ENCODE measurements at places on chromosomes 16 and 17.

GRCh38 chr17:14205992-14206461, 30.6 kb downstream of the CDRT15 start:
- no peak for DNase-seq

DNA sequence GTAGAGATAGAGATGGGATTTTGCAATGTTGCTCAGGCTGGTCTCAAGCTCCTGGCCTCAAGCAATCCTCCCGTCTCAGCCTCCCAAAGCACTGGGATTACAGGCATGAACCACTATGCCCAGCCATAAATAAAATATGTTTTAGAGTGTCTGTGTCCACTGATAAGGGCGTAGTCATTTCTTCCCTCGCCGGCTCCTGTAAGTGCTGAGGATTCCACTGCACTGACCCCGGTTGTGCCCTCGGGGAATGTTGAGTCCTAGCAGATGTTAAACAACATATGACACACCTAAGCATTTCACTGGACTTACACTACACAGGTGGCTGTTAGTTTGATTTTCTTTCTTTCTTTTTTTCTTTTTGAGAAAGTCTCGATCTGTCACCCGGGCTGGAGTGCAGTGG, 5.6 kb upstream of the SHMT1 start:
- no peak for DNase-seq

GRCh38 chr17:39700148-39700987, 504 bp downstream of the ERBB2 start:
- peak; percentile 71 for DNase-seq

GRCh38 chr16:31402687-31403086, 9.6 kb downstream of the ITGAD start:
- DNase-seq: no peak

DNA sequence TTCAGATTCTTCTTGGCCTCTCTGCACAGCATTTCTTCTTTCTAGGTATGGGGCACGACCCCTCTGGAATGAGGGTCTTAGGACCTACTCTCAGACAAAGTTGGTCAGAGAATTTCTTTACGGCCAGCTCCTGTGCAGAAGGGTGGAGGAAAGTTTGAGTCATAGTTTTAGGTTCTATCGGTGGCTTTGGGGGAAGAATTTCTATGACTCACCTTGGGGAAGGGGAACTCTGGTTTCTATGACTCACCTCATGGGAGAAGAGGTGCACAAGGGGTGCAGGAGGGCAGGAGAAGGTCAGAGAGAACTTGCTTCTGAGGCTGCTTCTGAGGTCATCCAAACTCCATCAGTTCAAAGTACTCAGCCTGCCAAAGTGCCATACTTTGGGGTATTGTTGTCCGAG, 2.5 kb upstream of the ABCC12 start:
- no peak for DNase-seq

GRCh38 chr16:55076053-55076452, 145.4 kb downstream of the IRX5 start:
- no peak for DNase-seq

- DNase-seq: no peak
These were observed 11.5 kb downstream of the CENPN start for GRCh38 chr16:81018496-81018895.

DNA sequence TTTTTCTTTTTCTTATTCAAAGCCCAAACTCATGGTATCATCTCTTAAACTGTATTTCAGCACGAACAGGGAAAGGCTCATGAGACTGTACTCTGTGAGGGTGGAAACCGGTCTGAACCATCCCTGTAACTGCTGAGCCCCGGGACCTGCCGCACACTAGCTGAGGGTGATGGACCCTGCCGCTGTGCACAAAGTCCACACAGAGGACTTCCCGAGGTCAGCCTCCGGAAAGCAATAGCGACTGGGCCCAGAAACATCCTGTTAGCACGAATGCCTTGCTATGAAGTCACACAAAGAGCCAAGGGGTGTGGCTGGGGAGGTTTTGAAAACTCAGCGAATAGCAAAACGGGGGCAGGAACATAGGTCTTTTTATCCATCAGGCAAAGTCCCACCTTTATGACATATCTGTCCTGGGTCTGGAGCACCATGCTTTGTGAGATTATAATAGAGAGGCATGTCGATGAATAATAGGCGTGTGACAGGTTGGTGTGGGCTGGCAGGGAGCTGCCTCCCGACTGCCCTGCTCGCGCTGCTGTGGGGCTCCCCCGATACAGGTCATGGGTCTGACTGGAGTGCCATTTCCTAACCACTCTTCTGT, 33.4 kb downstream of the CDK5R1 start:
- no peak for DNase-seq

DNA sequence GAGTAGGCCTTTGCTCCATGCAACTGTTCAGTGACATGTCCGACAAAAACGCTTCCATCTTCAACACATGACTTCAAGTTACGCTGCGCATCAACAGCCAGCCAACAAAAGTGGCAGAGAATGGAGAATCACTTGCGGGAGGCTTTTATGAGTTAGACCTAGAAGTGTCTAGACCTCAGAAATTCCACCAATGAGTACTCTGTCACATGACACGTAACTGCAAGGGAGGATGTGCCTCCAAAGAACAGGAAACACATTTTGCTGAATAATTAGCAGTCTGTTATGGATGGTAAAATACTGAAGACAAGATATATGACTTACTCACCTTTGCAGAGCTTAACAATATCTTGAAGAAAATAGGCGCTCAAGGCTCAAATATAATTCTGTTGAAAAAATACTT, 62.1 kb downstream of the MYO1D start:
- no peak for DNase-seq

- DNase-seq: peak; percentile 47
These were observed at the start of gene HOXB13 for GRCh38 chr17:48728232-48729231. TSS of gene HOXB13 (minus strand) at chr17:48728750. CDS start at chr17:48728593, 157 bp downstream.

- DNase-seq: no peak
These were observed 2.1 kb upstream of the FBXO47 start for GRCh38 chr17:38969281-38969680.

DNA sequence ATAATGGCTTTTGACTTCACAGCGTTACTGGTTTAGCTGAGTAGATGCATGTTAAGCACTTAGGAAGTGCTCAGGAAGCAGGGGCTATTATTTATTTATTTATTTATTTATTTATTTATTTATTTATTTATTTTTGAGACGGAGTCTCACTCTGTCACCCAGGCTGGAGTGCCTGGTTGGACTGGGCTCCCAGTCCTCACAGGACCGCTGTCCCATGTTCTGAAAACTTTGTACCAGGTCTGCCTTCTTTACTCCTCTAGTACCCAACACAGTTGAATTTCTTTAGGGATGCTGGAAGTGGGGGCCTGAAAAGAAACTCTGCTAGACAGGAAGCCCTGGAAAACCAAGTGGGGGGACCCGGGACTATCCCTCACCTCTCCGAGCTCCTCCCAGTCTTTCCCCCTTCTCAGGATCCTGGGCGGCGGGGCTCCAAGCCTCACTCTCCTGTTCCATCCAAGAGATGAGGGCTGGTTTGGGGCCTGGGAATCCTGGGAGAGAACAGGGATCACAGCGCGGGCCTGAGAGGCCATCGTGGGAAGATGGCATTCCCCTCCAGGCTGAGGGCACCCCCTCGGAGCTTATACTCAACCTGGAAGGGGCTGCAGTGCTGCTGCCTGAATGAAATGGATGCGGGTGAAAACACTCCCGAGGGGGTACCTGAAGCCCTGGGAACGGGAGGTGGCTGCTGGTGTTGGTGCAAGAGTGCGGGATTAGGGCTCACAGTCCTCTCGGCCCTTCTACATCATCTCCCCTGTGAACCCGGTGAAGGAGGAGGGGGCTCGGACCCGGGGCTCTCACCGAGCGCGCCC, 674 bp downstream of the ZNF688 start:
- peak; percentile 76 for DNase-seq

DNA sequence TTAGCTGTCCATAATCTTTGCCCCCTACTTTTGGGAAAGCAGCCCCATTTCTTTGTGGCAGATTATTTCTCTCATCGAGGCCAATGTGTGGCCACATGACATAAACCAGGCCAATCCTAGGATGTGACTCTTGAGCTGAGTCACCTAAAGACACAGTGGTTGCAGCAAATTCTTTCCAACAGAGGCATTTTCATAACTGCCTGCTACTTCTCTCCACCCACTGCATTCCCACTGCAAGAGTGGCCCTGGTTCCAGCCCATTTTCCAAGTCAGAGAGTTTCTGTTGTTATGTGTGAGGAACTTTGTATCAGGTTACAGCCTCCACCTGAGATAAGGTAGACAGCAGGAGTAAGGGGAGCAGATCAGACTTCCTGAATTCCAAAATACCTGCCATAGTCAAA, 195.2 kb downstream of the RGS9 start:
- no peak for DNase-seq

DNA sequence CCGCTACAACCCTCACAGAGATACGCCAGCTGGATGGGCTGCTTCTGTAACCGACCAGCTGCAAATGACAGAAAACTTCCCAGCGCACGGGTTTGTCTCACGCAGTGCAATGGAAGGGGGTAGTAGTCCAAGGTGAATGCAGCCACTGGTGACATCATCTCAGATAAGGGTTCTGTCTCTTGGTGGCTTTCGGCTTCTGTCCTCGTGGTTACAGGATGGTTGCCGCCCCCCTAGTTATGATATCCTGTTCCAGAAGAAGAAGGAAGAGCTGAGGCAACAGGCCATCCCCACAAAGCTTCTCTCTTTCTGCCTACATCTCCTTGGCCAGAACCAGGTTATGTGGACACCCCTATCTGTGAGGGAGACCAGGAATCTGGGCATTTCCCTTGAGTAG, 40.3 kb upstream of the BAHCC1 start:
- no peak for DNase-seq

DNA sequence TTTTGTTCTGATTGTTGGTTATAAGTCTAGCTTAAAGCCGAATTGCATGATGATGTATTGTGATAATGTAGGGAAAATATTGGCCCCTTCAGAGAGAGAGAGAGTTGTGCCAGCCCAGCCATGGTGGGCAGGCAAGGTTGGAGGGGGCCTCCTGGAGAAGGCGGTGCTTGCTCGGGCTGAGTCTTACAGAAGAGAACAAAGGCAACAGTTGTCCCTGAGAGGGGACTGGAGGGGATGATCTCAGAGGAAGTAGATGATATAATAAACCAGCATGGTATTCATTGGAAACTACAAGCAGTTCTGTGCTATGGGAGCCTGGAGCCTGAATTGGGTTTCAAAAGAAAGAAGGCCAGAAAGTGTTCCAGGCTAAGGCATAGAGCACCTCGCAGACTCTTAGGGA, 173.8 kb downstream of the RPTOR start:
- DNase-seq: no peak

- DNase-seq: no peak
These were observed 52.3 kb downstream of the TNRC6C start for GRCh38 chr17:78010759-78011158.

- DNase-seq: peak; percentile 27
These were observed 185.3 kb upstream of the CACNG3 start for GRCh38 chr16:24070851-24071250.

GRCh38 chr16:1942047-1942809, 771 bp downstream of the MSRB1 start:
- peak; percentile 40 for DNase-seq

DNA sequence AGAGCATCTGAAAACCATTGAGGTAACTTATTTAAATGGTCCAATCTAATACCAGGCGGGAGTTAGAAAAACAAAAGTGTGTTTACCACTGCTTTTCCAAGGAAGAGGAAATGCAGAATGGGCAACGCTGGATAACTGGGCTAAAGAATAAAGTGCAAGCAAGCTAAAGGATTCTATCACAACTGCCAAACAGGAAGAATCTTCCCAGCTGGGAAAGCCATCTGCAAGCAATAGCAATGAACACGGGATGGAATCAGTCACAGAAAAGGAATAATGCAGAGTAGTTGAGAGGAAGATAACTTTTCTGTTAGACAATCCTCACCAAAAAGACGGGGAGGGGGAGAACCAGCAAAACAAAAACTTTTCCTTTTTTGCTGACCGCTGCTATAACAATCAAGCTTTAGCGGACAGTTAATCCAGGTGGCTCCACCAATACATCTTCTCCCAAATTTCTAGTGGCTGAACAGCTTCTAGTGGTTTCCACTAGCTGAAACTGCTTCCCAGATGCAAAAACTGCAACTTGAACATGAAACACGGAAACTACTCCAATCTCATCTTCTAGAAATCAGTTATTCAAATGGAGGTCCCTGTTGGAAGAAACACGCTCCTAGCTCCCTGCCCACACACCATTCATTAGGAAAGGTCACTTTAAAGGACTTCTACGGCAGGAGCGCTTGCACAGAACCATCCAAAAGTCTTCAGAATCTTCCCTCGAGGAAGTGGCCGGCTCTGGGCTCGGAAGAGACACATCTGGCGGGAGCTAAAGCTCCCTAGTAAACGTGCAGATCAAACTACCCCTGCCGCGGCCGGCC, 929 bp downstream of the TMEM11 start:
- DNase-seq: no peak

- no peak for DNase-seq
These were observed 26.5 kb upstream of the ALOX12 start for GRCh38 chr17:6969323-6969726.

DNA sequence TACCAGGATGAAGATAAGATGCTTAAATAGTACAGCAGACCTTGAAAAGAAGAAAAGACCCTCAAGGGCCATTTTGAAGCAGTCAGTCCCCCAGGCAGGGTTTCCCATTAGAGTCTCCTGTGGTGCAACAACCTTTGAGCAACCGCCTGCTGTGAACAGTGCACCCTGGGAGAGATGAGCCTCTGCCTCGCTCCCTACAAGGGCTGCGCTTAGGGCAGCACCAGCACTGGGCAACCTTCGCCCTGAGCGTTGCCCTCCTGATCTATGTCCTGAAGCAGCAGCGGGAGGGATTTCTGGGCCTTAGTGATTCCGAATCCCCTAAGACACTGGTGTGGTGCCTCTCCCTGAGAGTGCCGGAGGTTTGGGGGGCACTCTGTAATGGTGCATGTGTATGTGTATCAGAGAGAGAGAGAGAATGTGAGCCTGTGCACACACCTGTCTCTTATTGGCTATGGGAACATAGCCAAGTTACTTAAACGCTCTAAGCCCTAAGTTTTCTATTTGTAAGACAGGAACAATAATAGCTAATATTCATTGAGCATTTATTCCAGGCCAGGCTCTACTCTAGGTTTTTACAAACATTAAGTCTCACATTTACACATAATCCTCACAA, 25.2 kb upstream of the ABCC12 start:
- DNase-seq: no peak

DNA sequence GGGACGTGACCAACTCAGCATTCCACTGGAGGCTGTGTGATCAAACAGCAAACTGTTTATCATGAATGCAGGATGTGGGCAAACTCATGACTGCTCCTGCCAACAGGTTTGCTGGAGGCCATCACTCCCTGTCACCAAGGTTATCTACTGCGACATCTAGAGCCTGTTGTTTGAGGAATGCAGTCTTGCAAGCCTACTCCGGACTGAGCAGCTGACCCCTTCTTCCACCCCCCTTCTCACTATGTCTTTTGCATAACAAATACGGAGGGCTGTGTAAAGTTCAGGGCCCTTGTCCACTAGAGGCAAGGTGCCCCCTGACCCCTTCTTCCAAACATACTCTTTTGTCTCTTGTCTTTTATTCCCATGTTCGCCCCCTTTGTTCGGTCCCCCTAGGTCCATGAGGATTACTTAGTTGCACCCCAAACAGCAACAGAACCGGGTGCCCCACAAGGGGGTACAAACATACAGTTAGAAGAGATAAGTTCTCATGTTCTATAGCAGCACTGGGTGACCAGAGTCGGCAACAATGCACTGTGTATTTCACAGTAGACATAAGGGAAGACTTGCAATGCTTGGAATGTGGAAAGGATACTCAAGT, 28.7 kb downstream of the MEAK7 start:
- no peak for DNase-seq

- DNase-seq: peak; percentile 89
These were observed 6.1 kb upstream of the SP2 start for GRCh38 chr17:47889734-47890529.

GRCh38 chr17:73645050-73645871, 1.0 kb upstream of the SDK2 start:
- DNase-seq: peak; percentile 92

GRCh38 chr16:79950932-79951719, 350.6 kb upstream of the MAF start:
- no peak for DNase-seq

Data from cardiac muscle cell (in vitro differentiated cells and primary cell).